ENCODE measurements at places on chromosomes 1 and 21.

DNA sequence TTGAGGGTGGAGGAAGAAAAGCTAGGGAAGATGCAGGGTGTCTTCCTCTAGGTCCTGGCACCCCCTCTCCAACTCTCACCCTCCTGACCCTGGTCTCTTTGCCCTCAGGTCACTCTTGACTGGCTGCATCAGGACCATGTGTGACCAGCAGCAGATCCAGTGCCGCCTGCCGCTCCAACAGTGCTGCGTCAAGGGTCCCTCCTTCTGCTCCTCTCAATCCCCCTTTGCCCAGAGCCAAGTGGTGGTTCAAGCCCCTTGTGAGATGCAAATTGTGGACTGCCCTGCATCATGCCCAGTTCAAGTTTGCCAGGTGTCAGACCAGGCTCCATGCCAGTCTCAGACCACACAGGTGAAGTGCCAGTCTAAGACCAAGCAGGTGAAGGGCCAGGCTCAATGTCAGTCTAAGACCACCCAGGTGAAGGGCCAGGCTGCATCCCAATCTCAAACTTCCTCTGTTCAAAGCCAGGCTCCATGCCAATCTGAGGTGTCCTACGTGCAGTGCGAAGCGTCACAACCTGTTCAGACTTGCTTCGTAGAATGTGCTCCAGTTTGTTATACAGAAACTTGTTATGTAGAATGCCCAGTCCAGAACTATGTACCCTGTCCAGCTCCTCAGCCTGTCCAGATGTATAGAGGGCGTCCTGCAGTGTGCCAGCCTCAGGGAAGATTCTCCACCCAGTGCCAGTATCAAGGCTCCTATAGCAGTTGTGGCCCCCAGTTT is 1.8 kb downstream of the KPRP start:
- DNase-seq: no peak

- DNase-seq: no peak
Measured at GRCh38 chr1:21673277-21673780, 4.2 kb upstream of the RAP1GAP start.

GRCh38 chr1:8525558-8526275 is 207.8 kb downstream of the SLC45A1 start:
- no peak for DNase-seq

- DNase-seq: no peak
Measured at GRCh38 chr1:242201090-242201489, 202.2 kb upstream of the MAP1LC3C start.

- no peak for DNase-seq
Measured at GRCh38 chr1:56535362-56535761, 44.0 kb downstream of the PLPP3 start.

- no peak for DNase-seq
Measured at GRCh38 chr1:118118469-118118868, 66.6 kb downstream of the SPAG17 start.

Measured in hematopoietic multipotent progenitor cell treated with erythropoietin and hydrocortisone succinate and interleukin-3 and kit ligand, for 15 days (in vitro differentiated cells).